ENCODE measurements at places on chromosomes 5 and 9.

DNA sequence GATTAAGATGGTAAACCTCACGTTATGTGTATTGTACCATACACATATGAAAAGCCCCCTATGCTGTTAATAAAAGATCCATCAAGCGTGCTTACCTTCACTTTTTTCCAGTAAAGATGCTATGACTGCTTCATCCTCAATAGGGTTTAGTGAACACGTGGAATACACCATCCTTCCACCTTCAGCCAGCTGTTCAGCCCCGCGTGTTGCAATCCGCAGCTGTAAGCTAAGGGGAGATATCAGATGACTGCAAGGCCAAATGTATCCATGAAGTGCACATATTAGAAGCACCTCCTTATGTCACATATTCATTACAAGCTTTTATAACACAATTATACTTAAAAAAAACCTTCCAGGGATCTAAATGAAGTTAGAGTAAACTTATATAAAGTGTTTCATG, 16.2 kb downstream of the NSUN2 start:
- no peak for DNase-seq

- DNase-seq = no peak
Observed at GRCh38 chr5:147963948-147964693, 57.8 kb upstream of the C5orf46 start.

DNA sequence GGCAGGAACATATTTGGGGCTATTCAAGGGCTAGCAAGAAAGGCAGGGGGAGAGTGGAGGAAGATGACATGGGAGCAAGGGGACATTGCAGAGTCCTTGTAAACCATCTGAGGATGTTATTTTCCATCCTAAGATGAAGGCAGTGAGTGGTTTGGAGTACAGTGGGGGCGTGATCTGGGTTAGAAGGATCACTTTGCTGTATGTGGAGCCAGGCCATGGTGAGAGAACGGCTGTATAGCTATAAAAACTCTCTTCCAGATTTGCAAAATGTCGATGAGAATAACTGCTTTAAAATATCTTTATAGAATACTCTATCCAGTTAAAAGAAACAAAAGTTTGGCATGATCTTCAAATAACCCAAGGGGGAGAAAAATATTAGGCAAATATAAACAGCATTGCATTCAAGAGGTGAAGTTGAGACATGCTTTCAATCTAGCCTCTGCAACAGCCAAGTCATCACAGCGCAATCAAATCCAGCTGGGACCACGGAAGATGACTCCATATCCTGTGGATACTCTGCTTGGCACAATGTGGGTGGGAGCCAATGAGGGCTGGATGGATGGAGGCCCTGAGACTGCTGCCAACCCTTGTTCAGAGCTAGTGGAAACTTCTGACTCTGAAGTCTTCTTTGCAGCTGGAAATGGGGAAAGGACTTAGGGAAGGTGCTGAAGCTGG, 111.5 kb upstream of the BASP1 start:
- DNase-seq = no peak

DNA sequence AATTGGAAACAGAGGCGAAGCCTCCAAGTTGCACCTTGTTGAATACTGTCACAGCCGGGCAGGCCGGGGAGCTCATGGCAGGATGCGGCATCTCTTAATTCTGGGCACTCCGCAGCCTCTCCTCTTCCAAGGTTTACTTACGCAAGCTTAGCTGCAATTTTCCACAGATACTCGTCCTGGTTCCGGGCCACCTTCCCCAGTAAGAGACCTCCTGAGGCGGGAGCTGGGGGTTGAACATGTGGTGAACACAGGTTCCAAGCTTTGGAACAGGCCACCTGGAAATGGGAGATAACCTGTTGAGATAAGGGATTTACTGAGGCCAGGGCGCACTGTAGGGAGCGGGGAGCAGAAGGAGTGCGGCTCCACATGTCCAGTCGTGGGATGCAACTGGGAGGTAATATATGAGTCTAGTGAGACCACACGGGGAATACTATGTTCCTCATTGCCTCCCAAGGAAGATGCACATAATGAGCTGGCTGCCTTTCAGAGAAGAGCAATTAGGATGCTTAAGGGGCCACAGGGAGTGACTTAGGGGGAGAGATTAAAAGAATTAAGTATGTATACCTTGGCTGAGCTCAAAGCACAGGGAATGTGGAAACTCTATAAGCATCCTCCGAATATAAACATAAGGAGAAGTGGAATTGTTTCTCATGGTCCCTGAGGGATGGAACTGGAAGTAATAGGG, 335.2 kb downstream of the CWC27 start:
- no peak for DNase-seq

- DNase-seq = no peak
Observed at GRCh38 chr9:71743882-71744281, 24.4 kb downstream of the CEMIP2 start.

DNA sequence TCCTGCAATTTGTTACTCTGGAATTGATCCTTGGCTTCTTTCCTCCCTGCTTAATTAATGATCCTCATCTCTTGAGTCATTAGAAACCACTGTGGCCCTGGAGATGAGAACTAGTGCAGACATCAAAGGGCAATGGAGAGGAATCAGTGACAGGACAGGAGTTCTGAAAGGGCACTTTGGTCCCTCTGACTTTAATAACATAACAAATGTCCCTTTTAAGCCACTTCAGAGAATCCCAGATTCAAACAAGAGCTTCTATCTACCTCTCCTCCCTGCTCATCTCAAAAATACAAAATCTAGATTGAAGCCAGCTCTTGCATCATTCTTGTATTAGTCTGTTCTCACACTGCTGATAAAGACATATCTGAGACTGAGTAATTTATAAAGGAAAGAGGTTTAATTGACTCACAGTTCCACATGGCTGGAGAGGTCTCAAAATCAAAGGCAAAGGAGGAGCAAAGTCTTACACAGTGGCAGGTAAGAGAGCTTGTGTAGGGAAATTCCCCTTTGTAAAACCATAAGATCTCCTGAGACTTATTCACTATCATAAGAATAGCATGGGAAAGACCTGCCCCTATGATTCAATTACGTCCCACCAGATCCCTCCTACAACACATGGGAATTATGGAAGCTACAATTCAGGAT, 139.1 kb downstream of the PLPPR1 start:
- DNase-seq = no peak

DNA sequence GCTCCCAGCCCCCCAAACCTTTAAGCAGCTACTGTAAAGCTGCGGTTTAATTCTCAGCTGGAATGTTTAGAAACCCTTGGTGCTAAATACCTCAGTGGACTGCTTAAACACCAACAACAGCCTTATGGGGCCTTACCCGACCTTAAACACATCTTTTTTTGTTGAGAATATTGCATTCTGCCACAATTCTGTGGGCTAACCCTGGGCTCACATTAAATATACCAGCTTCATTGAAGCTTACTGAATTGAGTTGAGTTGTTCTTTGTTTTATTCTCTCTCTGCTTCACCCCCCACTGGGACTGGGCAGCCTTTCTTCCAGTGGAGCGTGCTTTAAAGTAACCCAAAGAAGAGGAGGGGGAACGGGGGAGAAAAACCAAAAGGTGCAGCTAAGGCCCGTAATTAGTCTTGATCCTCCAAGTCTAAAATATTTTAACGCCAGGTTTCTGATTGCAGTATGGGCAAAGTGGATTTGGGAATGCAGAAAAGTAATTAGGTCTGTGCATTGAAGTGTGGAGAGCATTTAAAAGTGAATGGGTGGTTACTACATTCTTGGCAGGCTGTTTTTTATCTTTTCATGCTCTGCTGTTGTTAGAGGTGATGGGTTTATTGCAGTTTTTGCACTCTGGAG, 281.2 kb downstream of the NR2F1-AS1 start:
- DNase-seq = no peak

Data from NT2/D1 (cell line).